Transverse colon (tissue), 4 donors: ENCODE measurements at places on chromosomes 2 and 18.

- no peak for DNase-seq
Observed at GRCh38 chr2:44531289-44531688, 169.5 kb downstream of the CAMKMT start.

GRCh38 chr2:151049746-151050145 is 211.9 kb downstream of the RBM43 start:
- no peak for DNase-seq

- DNase-seq = no peak
Observed at GRCh38 chr18:70075906-70076305, 128.2 kb upstream of the CD226 start.

- no peak for DNase-seq
Observed at GRCh38 chr18:52312346-52312745, 27.7 kb upstream of the DCC start.

- no peak for DNase-seq
Observed at GRCh38 chr18:73638709-73639108, 508.9 kb downstream of the FBXO15 start.

DNA sequence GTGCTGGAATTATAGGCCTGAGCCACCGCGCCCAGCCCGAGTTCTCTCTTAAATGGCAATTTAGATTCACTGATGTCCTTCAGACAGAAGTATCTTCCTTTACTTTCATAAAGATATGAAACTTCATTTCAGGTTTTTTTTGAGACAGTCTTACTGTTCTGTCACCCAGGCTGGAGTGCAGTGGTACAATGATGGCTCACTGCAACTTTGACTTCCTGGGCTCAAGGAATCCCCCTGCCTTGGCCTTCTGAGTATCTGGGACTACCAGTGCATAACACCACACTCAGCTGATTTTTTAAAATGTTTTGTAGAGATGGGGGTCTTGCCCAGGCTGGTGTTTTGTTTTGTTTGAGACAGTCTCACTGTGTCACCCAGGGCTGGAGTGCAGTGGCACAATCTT is 13.2 kb downstream of the ITGB1BP1 start:
- DNase-seq = no peak

DNA sequence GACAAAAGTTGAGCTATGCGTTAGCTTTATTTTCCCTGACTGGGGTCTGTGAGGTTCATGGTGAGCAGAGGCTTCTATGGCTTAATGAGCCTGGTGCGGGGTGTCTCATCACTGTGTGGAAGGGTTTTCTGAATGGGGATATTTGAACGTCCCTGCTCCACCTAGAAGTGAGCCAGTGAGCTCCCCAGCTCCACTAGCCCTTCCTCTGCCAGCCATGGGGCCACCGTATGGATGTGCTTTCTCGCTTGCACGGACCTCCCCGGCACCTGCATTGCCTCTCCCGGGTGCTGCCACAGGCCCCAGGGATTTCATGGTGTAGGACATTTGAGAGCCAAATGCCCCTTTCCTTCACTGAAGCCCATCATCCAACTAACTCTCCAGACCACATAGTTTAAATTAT is 37.8 kb downstream of the CYP26B1 start:
- no peak for DNase-seq

- no peak for DNase-seq
Observed at GRCh38 chr2:19697131-19697530, 204.7 kb downstream of the TTC32 start.

GRCh38 chr2:45258311-45258710 is 249.1 kb upstream of the SIX2 start:
- DNase-seq = no peak

DNA sequence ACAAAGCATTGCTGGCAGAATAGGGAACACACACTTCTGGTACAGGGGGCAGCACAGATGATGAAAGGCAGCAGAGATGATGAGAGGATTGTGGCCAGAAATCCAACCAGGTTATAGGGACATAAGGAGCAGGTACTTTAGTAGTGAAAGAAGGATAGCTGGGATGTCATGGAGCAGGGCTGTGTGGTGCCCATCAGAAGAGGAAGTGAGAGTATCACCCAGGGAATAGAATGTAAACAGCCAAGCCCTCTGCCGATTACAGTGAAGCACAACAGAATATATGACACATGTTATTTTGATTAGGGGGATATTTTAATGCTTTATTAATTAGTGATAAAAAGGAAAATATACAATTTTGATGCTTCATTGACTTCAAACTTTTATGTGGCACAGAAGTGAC is 883.4 kb upstream of the CDH2 start:
- DNase-seq = no peak

GRCh38 chr2:62660582-62661262 is 44.8 kb upstream of the EHBP1 start:
- no peak for DNase-seq

GRCh38 chr2:11237122-11237521 is 81.9 kb downstream of the SLC66A3 start:
- DNase-seq = no peak

DNA sequence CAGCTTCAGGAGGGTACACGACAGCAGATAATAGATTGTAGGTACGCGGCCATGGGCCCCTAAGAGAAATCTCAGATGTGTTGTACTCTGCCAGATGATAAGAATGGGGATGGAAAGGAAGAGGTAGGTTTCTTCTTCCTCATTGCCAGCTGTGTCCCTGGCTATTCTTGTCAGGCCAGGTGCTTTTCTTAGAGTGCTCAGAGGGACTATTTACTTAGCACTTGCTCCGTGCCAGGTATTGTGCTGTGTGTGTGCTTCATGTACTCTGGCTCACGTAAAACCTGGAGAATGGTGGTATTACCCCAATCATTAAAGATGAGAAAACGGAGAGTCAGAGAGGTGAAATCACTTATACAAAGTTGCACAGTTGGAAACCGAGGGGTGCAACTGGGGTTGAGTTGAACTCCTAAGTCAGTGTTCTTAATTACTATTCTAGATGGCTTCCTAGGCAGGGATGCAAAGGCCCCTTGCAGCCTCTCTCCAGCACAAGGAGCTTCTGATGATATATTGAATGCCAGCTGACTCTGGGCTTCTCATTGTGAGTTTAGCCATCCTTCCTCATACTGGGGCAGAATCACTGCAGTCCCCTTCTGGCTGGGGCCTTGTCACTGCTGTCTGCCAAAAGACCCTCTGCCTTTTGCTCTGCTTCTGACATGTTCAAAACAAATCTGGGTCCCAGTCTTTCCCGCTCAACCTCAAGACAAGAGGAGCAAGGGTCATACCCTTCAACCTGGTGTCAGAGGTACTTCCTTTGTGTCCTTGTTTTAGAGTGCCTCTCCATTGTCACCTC is 60.7 kb downstream of the LYPD1 start:
- DNase-seq = no peak

DNA sequence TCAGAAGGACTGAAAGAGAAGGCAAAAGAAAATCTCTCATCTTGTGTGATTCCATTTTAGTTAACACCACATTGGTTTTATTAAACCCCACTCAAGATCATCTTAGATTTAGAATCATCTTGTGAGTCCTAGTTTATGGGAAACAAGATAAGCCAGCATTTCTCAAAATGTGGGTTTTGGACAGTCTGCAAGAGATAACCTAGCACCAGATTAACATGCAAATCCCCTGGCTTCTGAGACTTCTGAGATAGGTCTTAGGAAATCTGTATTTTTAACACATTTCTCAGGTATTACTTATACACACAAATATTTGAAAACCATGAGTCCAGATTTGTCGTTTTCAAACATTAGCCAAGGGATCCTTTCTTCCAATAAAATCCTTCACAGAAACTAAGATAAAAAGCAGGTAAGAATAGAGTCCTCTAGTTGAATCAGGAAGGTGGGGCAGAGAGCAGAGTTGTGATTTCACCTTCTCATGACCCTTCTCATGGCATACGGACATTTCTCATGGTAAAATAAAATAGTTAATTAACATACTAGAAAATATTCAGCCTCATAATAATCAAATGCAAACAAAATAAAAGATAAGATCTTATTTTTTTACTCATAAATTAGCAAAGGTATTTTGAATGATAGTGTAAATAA is 287.2 kb upstream of the FN1 start:
- no peak for DNase-seq
